Activated T-cell treated with anti-CD3 and anti-CD28 coated beads, Interleukin-2, amount 50 U/mL, for 72 hours (primary cell): ENCODE measurements at places on chromosomes 3 and 15. TPM values are rescaled to one million over a fixed set of nuclear protein-coding genes. Genes with fewer than 3 reads are reported as not detected.

The NIPA2 gene
- 59.1 TPM for total RNA-seq

The SQOR gene
- total RNA-seq, result 108 TPM

The GOLGA6L6 gene
- not detected for total RNA-seq

The ERICH6 gene
- not detected for total RNA-seq

The USP8 gene
- total RNA-seq, result 52.7 TPM

The ANKDD1A gene
- 7.2 TPM for total RNA-seq

The ZMYND10 gene
- 1.2 TPM for total RNA-seq

The MYLK gene
- not detected for total RNA-seq

The CKMT1A gene
- total RNA-seq, result 1.0 TPM

The GSK3B gene
- 35.4 TPM for total RNA-seq

The CACNA1D gene
- 1.9 TPM for total RNA-seq

The PRR20G gene
- total RNA-seq, result not detected

The EAF2 gene
- 17.9 TPM for total RNA-seq

The UBR1 gene
- 33.1 TPM for total RNA-seq

The LTK gene
- total RNA-seq, result 1.7 TPM

The HGD gene
- 1.8 TPM for total RNA-seq

The GAP43 gene
- not detected for total RNA-seq

The CCDC50 gene
- total RNA-seq, result 35.9 TPM

The COL8A1 gene
- not detected for total RNA-seq

The MYO5C gene
- total RNA-seq, result 0.69 TPM

The RAMAC gene
- 16.0 TPM for total RNA-seq

The CNTN6 gene
- not detected for total RNA-seq

The CPOX gene
- total RNA-seq, result 36.7 TPM

The NEK11 gene
- 2.7 TPM for total RNA-seq

The ROBO2 gene
- not detected for total RNA-seq

The CERS3 gene
- 2.2 TPM for total RNA-seq

The C2CD4A gene
- total RNA-seq, result 0.46 TPM

The PAQR9 gene
- total RNA-seq, result not detected

The P2RY14 gene
- 0.34 TPM for total RNA-seq

The HDC gene
- total RNA-seq, result 1.1 TPM

The CKMT1B gene
- total RNA-seq, result not detected

The CATSPER2 gene
- 4.5 TPM for total RNA-seq

The IMPG2 gene
- 0.82 TPM for total RNA-seq

The UBE2E1 gene
- total RNA-seq, result 76.2 TPM

The HACD2 gene
- 27.1 TPM for total RNA-seq

The CCDC32 gene
- total RNA-seq, result 34.8 TPM

The HRG gene
- not detected for total RNA-seq

The FETUB gene
- total RNA-seq, result not detected

The FANCD2OS gene
- total RNA-seq, result not detected

The SMCO1 gene
- total RNA-seq, result not detected

The ITGA11 gene
- total RNA-seq, result 1.6 TPM

The PGBD4 gene
- 3.7 TPM for total RNA-seq

The C3orf85 gene
- total RNA-seq, result not detected

The POPDC2 gene
- 7.2 TPM for total RNA-seq

The KBTBD13 gene
- not detected for total RNA-seq

The CLDN1 gene
- 1.6 TPM for total RNA-seq

The CADPS gene
- total RNA-seq, result not detected
